ENCODE measurements at places on chromosomes 12 and 14.

GRCh38 chr12:123681605-123682004 is 10.7 kb downstream of the TCTN2 start:
- H3K4me1 ChIP-seq = no peaks in the 10 kb centered on the region
- H3K4me3 ChIP-seq = no peak overlapping the region
- H3K27me3 ChIP-seq = no peaks in the 10 kb centered on the region

GRCh38 chr14:65604535-65604934 is 192.0 kb downstream of the FUT8 start:
- H3K27ac ChIP-seq = no peak overlapping the region
- H3K27me3 ChIP-seq = no peaks in the 10 kb centered on the region
- peaks cover 2% of the 10 kb centered on the region for H3K4me1 ChIP-seq
- no peak for DNase-seq
- H3K36me3 ChIP-seq = peaks cover 1% of the 10 kb centered on the region

- DNase-seq = peak; percentile 16
- peak overlapping the region; percentile 40 for H3K4me3 ChIP-seq
- H3K4me1 ChIP-seq = peaks cover 60% of the 10 kb centered on the region
- peak overlapping the region; percentile 68 for H3K27ac ChIP-seq
- peaks cover 1% of the 10 kb centered on the region for H3K36me3 ChIP-seq
Measured at GRCh38 chr12:123114304-123115083, 36.4 kb downstream of the PITPNM2 start.

DNA sequence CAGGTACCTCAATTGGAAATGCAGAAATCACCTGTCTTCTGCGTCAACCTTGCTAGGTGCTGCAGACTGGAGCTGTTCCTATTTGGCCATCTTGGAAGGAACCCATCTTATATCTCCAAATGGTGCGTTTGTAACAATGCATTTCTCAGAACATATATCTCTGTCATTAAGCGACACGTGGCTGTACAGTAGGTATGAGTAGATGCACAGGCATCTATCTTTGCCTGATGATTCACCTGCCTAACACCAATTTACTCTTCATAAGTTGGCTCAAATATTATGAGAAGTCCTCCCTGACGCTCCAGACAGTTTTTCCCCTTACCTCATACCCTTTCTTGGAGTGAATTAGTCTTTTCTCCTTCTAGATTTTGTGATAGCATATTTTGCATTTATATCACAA is 44.2 kb downstream of the GPR137C start:
- DNase-seq = no peak
- no peak overlapping the region for H3K27ac ChIP-seq
- peaks cover 2% of the 10 kb centered on the region for H3K27me3 ChIP-seq
- H3K4me3 ChIP-seq = no peak overlapping the region

DNA sequence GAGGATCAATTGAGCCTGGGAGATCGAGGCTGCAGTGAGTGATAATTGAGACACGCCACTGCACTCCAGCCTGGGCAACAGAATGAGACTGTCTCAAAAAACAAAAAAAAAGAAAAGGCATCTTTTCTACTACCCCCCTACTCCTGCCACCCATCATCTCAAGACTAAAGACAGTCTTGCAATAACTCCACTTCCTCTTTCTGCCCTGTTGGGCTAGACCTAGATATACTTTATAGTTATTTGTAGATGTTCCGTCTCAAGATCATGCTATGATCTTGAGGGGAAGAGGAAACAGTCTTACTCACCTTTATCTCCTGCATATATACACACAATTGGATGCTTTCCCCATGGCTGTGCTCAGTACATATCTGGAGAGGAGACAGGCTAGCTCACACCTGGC is 12.1 kb upstream of the ESPL1 start:
- H3K36me3 ChIP-seq = peaks cover 2% of the 10 kb centered on the region
- peak overlapping the region; percentile 61 for H3K27ac ChIP-seq
- no peaks in the 10 kb centered on the region for H3K27me3 ChIP-seq
- H3K4me3 ChIP-seq = no peak overlapping the region
- DNase-seq = no peak
- H3K4me1 ChIP-seq = peaks cover 39% of the 10 kb centered on the region

- H3K27me3 ChIP-seq = no peaks in the 10 kb centered on the region
- peaks cover 20% of the 10 kb centered on the region for H3K36me3 ChIP-seq
- peak overlapping the region; percentile 66 for H3K4me3 ChIP-seq
- peak; percentile 82 for DNase-seq
Measured at GRCh38 chr12:121637231-121637914, 11.0 kb downstream of the ORAI1 start.
